ENCODE measurements at places on chromosomes 5 and 9. TPM values are rescaled to one million over a fixed set of nuclear protein-coding genes. Genes with fewer than 3 reads are reported as not detected.

CAMK4 gene
- polyA plus RNA-seq: 4.2 TPM

LHX3 gene
- not detected for polyA plus RNA-seq

GLRA1 gene
- polyA plus RNA-seq: not detected

PCDHGA6 gene
- 0.99 TPM for polyA plus RNA-seq

UBQLN1 gene
- 78.2 TPM for polyA plus RNA-seq

C7 gene
- polyA plus RNA-seq: 0.05 TPM

PTGS1 gene
- polyA plus RNA-seq: 0.10 TPM
